Stimulated activated CD4-positive, alpha-beta T cell treated with anti-CD3 and anti-CD28 coated beads, Interleukin-4, amount 100 ng/mL, for 4 hours (primary cell): ENCODE measurements at places on chromosomes 16 and 17.

DNA sequence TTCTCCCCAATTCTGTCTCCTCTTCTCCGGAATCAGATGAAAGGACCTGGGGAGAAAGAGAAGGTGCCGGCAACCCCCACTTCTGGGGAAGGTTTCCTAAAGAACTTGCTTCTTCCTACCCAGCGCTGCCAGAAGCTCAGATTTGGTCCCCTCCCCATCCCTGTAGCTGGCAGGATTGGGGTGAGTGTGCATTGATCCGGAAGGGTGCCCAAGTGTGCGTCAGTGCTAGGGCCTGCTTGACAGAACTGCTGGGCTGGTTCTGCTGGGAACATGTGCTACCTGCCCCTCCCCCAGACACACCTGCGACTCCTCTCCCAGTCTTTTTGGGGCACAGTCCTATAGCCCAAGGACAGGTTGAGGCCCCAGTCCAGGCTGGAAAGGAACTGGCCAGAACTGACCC lies 3.3 kb downstream of the ARL4D start:
- no peak for DNase-seq

GRCh38 chr17:79776376-79777119 lies 1.4 kb upstream of the CBX2 start:
- DNase-seq, result no peak

DNA sequence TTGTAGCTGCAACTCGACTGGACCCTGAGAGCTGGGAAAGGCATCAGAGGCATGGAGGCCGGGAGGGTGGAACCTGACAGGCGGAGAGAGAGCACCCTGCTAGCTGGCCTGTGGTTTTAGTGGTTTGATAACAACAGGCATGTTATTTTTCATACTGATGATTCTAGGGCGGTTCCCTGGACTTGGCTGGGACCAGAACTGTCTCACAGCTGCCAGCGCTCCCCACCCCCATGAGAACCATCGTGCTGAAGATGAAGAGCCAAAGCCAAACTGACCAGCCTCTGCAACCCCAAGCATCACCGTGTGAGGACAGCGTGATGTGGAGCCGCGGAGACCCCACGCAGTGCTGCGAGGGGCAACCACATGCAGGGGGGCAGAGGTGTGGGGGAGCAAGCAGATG lies 28.5 kb downstream of the MXRA7 start:
- DNase-seq, result no peak

- no peak for DNase-seq
Measured at GRCh38 chr16:12511708-12512107, 292.0 kb downstream of the CPPED1 start.

DNA sequence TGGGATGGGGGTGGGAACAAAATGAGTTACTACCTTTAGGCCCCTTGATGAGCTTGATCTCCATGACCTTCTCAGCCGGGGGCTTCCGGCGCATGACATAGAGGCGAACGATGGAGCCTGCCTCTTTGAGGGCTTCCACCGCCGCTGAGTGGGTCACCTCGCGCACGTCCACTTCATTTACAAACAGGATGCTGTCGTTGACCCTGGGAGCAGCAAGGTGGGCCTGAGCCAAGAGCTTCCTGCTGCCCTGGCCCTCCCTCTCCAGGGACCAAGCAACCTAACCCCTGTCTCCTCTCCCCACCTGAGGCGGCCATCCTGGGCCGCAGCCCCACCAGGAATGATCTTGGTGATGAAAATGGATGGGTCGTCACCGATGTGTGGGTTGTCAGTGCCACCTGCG lies 16.2 kb downstream of the DLG4 start:
- no peak for DNase-seq

DNA sequence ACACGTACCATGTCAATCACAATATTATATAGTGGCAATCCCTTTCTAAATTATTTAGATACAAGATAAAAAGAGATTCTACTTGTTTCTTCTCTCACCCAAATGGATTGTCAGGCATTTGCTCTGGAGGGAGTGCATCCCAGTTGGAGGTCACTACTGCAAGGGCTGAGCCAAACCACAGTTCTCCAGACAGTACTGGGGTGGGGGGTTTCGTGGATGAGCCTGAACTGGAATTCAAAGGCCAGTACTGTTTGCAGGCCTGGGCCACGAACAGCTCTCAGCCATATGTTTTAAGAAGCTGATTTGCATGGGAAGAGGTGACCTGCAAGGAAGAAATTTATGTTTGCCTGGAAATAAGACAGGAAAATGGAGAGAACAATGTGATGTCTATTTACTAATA lies 314.9 kb downstream of the PMP22 start:
- DNase-seq, result no peak

GRCh38 chr16:49967012-49967559 lies 57.9 kb upstream of the CNEP1R1 start:
- DNase-seq, result no peak
